Omental fat pad (tissue), 4 donors: ENCODE measurements at places on chromosomes 11 and 22. TPM values are rescaled to one million over a fixed set of nuclear protein-coding genes. Genes with fewer than 3 reads are reported as not detected.

Gene OR4D5
- total RNA-seq: not detected

Gene CCDC73
- not detected for total RNA-seq

Gene GVQW3
- total RNA-seq: 2.0 TPM

Gene OR52E8
- not detected for total RNA-seq

Gene TBX1
- 0.65 TPM for total RNA-seq

Gene CEND1
- not detected for total RNA-seq

Gene NRIP3
- total RNA-seq: 0.63 TPM

Gene CASP5
- 0.72 TPM for total RNA-seq

Gene MGAT3
- total RNA-seq: 23.5 TPM

Gene ARHGAP32
- total RNA-seq: 18.3 TPM

Gene TEAD1
- total RNA-seq: 119 TPM

Gene FADS1
- total RNA-seq: 49.1 TPM

Gene CDHR5
- not detected for total RNA-seq

Gene IFTAP
- total RNA-seq: 9.5 TPM

Gene SYNGR1
- total RNA-seq: 10.4 TPM

Gene DGCR6
- 4.3 TPM for total RNA-seq

Gene APOA4
- total RNA-seq: not detected

Gene CRYBA4
- total RNA-seq: not detected

Gene FIBIN
- total RNA-seq: 27.7 TPM

Gene OTOG
- total RNA-seq: not detected

Gene PDE3B
- total RNA-seq: 93.5 TPM
